ENCODE measurements at places on chromosomes 3 and 15.

GRCh38 chr3:81760924-81761903 lies at the start of gene GBE1:
Gene GBE1 (minus strand): TSS chr3:81761645. CDS start chr3:81761517, 128 bp downstream.
- peak; percentile 97 for DNase-seq

- no peak for DNase-seq
Observed at GRCh38 chr15:101549647-101550046, 60.1 kb upstream of the PCSK6 start.

- peak; percentile 100 for DNase-seq
Observed at GRCh38 chr3:120094776-120095225, 554 bp upstream of the GSK3B start.

GRCh38 chr3:9951598-9951961 lies 628 bp downstream of the PRRT3 start:
- DNase-seq = no peak

- DNase-seq = no peak
Observed at GRCh38 chr15:100339999-100340398, 1.8 kb downstream of the ADAMTS17 start.

DNA sequence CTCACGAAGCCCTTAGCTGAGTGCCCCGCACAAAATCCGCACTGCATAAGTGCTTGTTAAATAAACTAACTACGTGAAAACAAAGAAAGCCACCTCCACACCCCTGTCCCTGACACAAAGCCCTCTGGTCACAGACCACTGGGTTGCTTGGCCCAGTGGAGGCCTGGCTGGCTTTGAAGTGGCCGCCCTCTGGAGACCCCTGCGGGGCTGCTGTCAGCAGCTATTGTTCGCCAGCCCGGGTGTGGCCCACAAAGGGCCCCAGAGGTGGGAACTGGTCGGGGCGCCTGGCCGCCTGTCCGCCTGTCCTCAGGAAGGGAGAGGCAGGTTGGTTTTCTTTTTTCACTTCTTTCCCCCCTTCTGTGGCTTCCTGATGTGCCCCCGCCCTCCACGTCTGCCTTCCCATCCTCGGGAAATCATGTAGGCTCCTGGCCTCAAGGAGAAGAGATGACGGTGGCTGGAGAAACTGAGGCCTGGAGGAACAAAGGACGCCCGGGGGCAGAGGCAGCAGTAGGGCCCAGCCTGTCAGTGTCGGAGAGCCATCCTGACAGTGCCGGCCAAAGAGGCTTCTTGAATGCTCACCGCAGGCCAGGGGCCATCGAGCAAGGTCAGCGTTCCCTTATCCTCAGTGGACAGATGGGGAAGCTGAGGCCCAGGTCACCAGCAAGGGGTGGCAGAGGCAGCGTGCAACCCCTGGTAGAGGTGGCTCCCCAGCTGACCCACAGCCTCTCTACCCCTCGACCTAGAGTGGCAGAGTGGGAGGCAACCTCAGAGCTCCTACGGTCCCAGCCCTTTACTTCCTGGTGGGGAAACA lies 61.1 kb downstream of the SLC6A6 start:
- no peak for DNase-seq

GRCh38 chr3:134057654-134058110 lies 28.0 kb upstream of the SLCO2A1 start:
- no peak for DNase-seq

- peak; percentile 58 for DNase-seq
Observed at GRCh38 chr3:136838641-136839555, 20.0 kb downstream of the SLC35G2 start.

DNA sequence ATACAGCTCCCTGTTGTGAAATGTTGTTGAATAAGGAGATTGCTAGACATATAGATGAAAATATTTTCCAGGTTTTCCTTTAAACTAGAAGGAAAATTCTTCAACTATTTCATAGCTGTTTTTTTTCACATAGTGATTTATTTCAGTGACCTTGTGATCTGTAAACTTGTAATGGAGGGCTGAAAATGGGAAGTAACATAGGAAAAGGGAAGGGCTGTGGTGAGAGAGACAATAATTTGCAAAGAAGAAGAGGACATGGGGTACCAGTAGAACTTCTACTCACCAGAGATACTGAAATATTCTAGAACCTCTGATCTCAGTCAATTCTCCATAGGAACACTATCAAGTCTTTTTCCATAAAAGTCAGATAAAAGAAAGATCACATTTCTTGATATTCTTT lies 60.4 kb downstream of the PLS1 start:
- DNase-seq = no peak

GRCh38 chr15:78054966-78055365 lies 22.5 kb downstream of the TBC1D2B start:
- DNase-seq = no peak

DNA sequence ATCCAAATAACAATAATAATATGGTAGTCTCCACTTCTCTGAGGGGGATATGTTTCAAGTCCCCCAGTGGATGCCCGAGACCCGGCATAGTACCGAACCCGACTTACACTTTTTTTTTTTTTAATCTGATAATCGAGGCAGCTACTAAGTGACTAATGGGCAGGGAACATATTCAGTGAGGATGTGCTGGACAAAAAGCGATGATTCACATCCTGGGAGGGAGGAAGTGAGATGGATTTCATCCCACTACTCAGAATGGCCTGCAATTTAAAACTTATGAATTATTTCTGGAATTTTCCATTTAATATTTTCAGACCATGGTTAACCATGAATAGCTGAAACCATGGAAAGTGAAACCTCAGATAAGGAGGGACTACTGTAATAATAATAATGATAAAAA lies 49.5 kb upstream of the SELENOK start:
- DNase-seq = peak; percentile 31
